ENCODE measurements at places on chromosomes 16 and 17. TPM values are rescaled to one million over a fixed set of nuclear protein-coding genes. Genes with fewer than 3 reads are reported as not detected.

The PERCC1 gene
- not detected for total RNA-seq

GRCh38 chr16:87854907-87855683 is 14.2 kb downstream of the SLC7A5 start:
- DNase-seq, result no peak

The MARCHF10 gene
- 1.8 TPM for total RNA-seq

GRCh38 chr16:1539720-1540555 is 6.5 kb downstream of the TMEM204 start:
- DNase-seq, result no peak

Measured in tibial nerve (tissue), 4 donors.